ENCODE measurements at places on chromosomes 6 and 20. TPM values are rescaled to one million over a fixed set of nuclear protein-coding genes. Genes with fewer than 3 reads are reported as not detected.

GRCh38 chr6:168908166-168908565 lies 345.5 kb downstream of the THBS2 start:
- H3K27ac ChIP-seq, result peak overlapping the region; percentile 49
- H3K4me1 ChIP-seq, result no peaks in the 10 kb centered on the region
- peak; percentile 79 for DNase-seq
- no peak overlapping the region for H3K4me3 ChIP-seq
- H3K36me3 ChIP-seq, result no peaks in the 10 kb centered on the region
- H3K27me3 ChIP-seq, result no peaks in the 10 kb centered on the region

- no peaks in the 10 kb centered on the region for H3K27me3 ChIP-seq
- H3K27ac ChIP-seq, result no peak overlapping the region
- DNase-seq, result no peak
- H3K36me3 ChIP-seq, result no peaks in the 10 kb centered on the region
These were observed 57.0 kb downstream of the UBE3D start for GRCh38 chr6:83008626-83009025.

GRCh38 chr6:111721753-111722154 lies 116.1 kb upstream of the TRAF3IP2 start:
- H3K36me3 ChIP-seq, result no peaks in the 10 kb centered on the region
- peaks cover 6% of the 10 kb centered on the region for H3K4me1 ChIP-seq
- H3K27me3 ChIP-seq, result no peaks in the 10 kb centered on the region
- no peak overlapping the region for H3K4me3 ChIP-seq
- DNase-seq, result no peak

DNA sequence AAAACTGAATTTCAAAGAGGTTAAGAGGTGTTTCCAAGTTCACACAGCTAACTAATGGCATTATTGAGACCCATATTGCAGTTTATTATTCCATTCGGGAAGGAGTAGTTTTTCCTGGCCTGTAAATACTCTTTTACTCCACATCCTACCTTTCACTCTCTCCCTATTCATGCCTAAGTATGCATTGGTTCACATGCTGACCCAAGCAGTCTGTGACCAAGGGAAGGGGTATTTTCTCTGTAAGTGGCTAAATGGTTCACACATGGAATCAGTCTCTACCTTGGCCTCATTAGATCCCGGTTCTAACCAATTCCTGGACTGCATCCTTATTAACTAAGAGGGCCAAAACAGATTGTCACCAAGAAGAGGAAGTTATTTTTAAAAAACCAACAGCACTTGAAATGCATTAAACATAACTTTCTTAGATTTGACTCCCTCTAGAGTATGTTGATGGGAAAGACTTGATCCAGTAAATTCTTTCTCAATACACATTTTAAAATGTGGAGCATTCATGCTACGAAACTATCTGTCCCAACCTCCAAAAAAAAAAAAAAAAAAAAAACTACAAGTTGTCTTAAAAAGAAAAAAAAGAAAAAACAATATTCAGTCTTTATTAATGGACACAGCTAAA lies 17.8 kb upstream of the RSPO3 start:
- no peaks in the 10 kb centered on the region for H3K36me3 ChIP-seq
- no peak overlapping the region for H3K27ac ChIP-seq
- no peaks in the 10 kb centered on the region for H3K27me3 ChIP-seq
- peak; percentile 10 for DNase-seq

DNA sequence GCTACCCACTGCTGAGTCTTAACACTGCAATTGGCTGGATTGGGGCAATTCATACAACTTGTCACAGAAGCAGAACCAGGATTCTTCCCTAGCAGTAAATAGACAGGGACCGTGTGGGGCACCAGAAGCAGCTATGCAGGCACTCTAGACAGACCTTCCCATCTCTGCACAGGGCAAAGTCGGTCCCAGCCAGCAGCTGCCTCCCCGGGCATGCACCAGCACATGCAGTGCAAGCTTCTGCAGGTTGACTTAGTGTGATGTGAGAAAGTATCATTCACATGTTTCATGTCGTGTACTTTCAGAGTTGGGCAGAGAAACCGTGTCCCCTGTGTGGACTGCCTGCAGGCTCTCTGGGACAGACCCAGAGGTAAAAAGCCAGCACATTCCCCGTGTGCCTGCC lies 98.0 kb upstream of the FOXA2 start:
- no peaks in the 10 kb centered on the region for H3K4me1 ChIP-seq
- DNase-seq, result no peak
- H3K4me3 ChIP-seq, result no peak overlapping the region
- H3K27me3 ChIP-seq, result no peaks in the 10 kb centered on the region

DNA sequence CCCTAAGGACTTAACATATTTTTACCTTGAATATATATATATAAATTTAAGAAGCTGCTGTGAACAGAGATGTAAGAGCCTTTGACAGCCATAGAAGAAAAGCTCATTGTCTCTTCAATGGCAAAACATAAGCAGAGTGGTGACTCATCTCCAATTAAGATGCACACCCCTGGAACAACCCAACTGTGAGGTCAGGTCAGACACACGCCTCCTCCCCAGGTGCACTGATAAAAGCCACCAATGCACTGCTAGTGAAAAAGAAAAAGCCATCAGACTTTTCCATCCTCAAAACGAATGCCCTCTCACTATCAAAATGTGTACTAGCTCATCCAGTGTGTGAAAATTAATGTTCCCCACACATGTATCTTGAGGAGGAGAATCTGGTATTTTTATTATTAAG lies 100.1 kb downstream of the SMLR1 start:
- H3K4me1 ChIP-seq, result peaks cover 9% of the 10 kb centered on the region
- H3K4me3 ChIP-seq, result no peak overlapping the region
- no peaks in the 10 kb centered on the region for H3K27me3 ChIP-seq

PHACTR3 gene
- total RNA-seq, result not detected

DNA sequence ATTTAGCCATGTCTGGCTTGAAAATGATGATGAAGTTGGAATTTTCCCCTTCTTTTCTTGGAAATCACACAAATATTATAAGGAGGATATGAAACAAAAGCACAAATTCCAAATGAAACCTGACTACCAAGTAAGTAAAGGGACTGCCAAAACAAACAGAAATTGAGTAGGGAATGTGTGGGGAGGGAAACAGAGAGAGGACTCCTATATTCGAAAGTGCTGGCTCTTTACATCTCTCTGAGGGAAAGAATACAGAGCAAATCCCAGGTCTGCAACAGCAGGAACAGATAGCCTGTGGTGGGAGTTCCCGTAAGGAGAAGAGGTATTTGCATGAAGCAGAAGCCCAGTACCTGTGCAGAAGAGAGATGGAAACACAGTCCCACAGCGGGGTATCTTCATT lies 583.7 kb downstream of the EPM2A start:
- H3K4me1 ChIP-seq, result peaks cover 2% of the 10 kb centered on the region
- H3K4me3 ChIP-seq, result no peak overlapping the region
- no peak overlapping the region for H3K27ac ChIP-seq
- peak; percentile 47 for DNase-seq
- no peaks in the 10 kb centered on the region for H3K36me3 ChIP-seq

DNA sequence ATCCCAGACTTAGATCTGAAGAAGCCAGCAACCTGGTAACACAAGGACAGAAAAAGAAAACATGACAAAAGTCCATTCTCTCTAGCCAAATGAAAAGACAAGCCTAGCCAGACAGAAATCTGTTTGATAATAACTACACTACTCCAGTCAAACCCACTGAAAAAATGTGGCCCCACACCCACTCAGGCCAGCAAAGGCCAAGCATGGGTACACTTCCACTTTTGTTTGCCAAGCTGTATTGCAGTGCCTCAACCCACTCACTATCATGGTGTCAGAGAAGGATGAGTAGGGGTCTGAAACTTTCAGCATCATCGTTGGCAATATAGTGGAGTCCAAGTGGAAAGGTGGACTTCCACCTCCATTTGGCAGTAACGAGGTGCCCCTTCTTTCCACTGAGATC lies 45.8 kb downstream of the EPM2A start:
- no peak overlapping the region for H3K4me3 ChIP-seq
- H3K27ac ChIP-seq, result no peak overlapping the region
- H3K36me3 ChIP-seq, result no peaks in the 10 kb centered on the region
- DNase-seq, result no peak
- no peaks in the 10 kb centered on the region for H3K27me3 ChIP-seq

OPRM1 gene
- total RNA-seq, result not detected

- no peaks in the 10 kb centered on the region for H3K36me3 ChIP-seq
- no peak for DNase-seq
- H3K4me3 ChIP-seq, result no peak overlapping the region
- H3K27me3 ChIP-seq, result no peaks in the 10 kb centered on the region
- H3K4me1 ChIP-seq, result peaks cover 4% of the 10 kb centered on the region
These were observed 191.1 kb downstream of the EDN1 start for GRCh38 chr6:12481292-12481691.

DNA sequence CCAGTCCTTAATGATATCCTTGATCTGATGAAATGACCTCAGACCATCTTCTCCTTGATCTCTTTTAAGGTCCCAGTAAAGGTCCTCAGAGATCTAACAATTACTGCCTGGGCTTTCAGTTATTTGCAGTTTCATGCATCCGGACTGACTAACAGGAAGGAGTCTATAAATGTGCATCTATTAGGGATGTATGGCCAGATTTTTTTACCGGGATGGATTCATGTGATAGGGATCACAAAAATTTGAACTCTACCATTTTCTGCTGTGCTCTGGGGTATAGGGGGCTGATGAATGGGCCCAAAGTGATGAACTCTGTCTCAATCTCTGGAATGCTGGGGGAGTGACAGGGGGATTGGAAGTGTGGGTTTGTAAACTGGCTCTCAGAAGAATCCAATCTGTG lies 36.2 kb upstream of the SCUBE3 start:
- H3K4me1 ChIP-seq, result no peaks in the 10 kb centered on the region
- no peak overlapping the region for H3K27ac ChIP-seq
- H3K27me3 ChIP-seq, result no peaks in the 10 kb centered on the region
- no peak overlapping the region for H3K4me3 ChIP-seq

DNA sequence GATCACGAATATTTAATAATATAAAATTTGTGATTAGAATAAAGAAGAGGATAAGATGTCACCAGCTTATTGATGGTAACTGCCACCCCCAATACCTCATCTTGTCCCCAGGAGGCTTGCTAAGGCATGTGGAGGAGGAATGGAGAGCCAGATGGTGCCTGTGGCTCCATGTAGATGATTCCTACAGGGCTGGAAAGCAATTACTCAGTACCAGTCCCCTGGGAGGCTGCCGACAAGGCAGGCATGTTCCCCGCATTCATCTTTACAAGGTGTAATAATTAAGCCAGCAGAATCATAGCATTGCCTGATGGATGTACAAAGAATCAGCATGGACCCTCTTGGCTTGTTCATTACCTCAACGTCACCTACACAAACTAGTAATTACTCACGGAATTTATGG lies 155.3 kb downstream of the PLCB1 start:
- H3K36me3 ChIP-seq, result no peaks in the 10 kb centered on the region
- H3K4me1 ChIP-seq, result peaks cover under 1% of the 10 kb centered on the region
- H3K4me3 ChIP-seq, result no peak overlapping the region
- no peak for DNase-seq
- no peaks in the 10 kb centered on the region for H3K27me3 ChIP-seq
- H3K27ac ChIP-seq, result no peak overlapping the region

SYCP2L gene
- total RNA-seq, result under 0.01 TPM

LAMP5 gene
- 2.6 TPM for total RNA-seq

- no peak overlapping the region for H3K27ac ChIP-seq
- peak; percentile 27 for DNase-seq
- no peaks in the 10 kb centered on the region for H3K4me1 ChIP-seq
- H3K4me3 ChIP-seq, result no peak overlapping the region
These were observed 2.2 kb downstream of the NOL4L start for GRCh38 chr20:32582659-32583580.

DNA sequence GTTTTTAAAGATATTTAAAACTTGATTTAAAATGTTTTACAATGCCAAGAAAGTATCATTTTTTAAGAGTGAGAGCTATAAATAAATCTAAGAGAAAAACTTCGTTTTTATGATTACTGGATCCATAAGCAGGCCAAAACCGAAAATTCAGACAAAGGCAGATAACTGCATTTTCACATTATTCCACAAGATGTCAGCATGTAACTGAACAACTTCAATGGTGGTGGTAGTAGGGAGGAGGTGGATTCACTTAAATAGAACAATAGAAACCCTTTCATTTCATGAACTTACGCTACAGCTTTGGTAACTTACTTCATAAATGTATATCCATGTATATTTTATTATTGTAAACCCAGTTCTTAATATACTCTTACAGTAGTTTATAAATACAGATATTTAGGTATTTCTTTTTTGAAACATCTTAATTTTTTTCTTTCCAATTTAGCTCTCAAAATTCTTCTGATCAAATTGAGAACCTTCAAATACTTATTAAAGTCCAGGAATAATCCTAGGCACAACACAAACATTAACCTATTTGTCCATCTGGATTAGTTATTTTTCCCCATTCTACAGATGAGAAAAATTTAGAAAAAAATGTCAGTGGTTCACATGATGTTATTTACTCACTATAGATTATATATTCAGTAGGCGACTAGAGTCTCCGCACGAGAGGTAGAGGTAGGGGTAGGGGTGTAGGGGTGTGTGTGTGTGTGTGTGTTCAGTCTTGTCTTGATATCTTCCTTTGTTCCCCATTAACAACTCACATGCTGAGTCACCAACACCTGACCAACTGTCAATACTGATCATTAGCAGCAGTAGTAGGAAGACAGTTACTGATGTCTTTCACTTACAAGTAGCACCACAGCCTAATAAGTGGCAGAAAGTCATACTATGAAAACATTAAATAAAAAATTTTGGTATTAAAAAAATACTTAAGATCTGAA lies 111.5 kb downstream of the ARHGAP18 start:
- H3K4me1 ChIP-seq, result peaks cover 2% of the 10 kb centered on the region
- no peak overlapping the region for H3K27ac ChIP-seq
- peaks cover 2% of the 10 kb centered on the region for H3K36me3 ChIP-seq
- peak; percentile 91 for DNase-seq
- no peaks in the 10 kb centered on the region for H3K27me3 ChIP-seq

GPLD1 gene
- total RNA-seq, result under 0.01 TPM

DNA sequence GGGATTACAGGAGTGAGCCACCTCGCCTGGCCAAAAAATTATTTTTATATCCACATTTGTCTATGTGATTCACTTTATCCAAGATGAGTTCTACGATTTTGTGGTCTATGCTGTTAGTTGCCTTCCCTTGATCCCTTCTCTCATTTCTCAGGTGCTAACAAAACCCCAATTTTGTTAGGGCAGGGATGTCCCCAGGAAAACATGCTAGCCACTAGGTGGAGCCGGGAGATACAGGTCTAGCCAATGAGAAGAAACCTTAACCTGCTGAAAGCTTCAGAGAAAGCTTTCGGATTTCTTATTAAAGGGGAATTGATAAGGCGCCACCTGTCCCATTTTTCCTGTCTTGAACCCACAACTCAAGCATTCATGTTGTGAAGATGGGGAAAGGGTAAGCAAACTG lies 167.4 kb upstream of the OLIG3 start:
- H3K27ac ChIP-seq, result no peak overlapping the region
- no peaks in the 10 kb centered on the region for H3K4me1 ChIP-seq
- H3K27me3 ChIP-seq, result no peaks in the 10 kb centered on the region
- no peak overlapping the region for H3K4me3 ChIP-seq

DNA sequence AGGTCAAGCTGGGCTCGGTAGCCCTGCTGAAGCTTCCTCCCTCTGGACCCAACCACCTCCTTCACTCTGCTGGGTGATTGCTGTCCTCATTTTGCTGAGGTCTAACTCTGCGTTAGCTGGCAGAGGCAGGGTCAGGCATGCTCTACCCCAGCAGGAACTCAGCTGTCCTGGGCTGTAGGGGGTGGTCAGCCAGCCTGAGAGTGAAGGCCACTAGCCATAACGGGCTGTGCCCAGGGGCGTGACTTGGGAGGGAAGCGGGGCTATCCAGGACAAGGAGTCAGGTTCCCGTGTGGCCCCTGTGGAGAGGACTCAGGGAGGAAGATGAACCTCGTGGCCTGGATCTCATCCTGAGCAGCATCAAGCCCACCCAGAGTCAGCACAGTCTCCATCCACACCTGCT lies 761 bp downstream of the CST5 start:
- no peaks in the 10 kb centered on the region for H3K4me1 ChIP-seq
- H3K27me3 ChIP-seq, result no peaks in the 10 kb centered on the region
- no peak for DNase-seq
- H3K27ac ChIP-seq, result no peak overlapping the region
- H3K36me3 ChIP-seq, result no peaks in the 10 kb centered on the region

Measured in fibroblast of lung (primary cell).